ENCODE measurements at places on chromosomes 6 and 20.

GRCh38 chr20:23547613-23548012 is 20.7 kb downstream of the CST9L start:
- no peak for DNase-seq

- no peak for DNase-seq
Measured at GRCh38 chr20:48826069-48826468, 1.7 kb downstream of the PREX1 start.

- no peak for DNase-seq
Measured at GRCh38 chr6:3848380-3848779, 793 bp upstream of the FAM50B start.

DNA sequence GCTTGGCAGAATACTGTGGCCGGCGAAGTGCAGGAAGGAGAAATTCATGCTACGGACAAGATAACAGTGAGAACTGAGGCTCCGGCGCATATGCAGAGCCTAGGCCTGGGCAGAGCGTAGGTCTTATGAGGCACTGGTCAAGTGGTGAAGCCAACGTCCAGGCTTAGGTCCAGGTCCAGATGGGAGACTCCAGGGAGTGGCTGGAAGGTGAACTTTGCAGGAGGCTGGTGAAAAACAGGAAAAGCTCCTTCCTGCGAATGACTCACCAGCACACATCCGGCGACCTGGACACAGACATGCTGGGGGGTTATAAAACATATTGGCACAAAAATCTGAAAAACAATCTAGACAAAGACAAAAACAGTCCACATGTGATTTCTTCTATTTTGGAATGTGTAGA is 15.4 kb downstream of the C6orf141 start:
- DNase-seq, result no peak

GRCh38 chr6:41428996-41429421 is 93.6 kb downstream of the NCR2 start:
- no peak for DNase-seq

DNA sequence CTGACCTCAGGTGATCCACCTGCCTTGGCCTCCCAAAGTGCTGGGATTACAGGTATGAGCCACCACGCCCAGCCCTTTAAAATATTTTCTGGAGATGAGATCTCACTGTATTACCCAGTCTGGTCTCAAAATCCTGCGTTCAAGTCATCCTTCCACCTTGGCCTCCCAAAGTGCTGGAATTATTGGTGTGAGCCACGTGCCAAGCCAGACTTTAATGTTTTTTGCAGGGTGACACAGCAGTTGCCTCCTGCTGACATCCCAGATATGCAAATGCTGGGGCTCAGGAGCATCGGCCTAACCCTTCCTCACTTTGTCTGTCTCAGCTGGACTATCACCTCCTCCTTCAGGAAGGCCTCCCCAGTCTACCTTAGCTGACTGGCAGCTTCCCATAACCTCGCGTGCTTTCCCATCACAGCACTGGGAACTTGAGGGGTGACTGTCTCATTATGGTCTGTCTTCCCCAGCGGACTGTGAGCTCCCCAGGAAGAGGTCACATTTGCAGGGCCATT is 14.3 kb upstream of the ID1 start:
- no peak for DNase-seq

- no peak for DNase-seq
Measured at GRCh38 chr6:79864421-79864820, 82.9 kb downstream of the ELOVL4 start.

- no peak for DNase-seq
Measured at GRCh38 chr6:33927616-33928015, 123.8 kb upstream of the MLN start.

GRCh38 chr20:58544891-58545290 is 29.7 kb upstream of the APCDD1L start:
- DNase-seq, result no peak

- DNase-seq, result no peak
Measured at GRCh38 chr6:170176136-170176897, 114.6 kb downstream of the DLL1 start.

GRCh38 chr6:32461493-32461892 is 21.8 kb downstream of the HLA-DRA start:
- no peak for DNase-seq

DNA sequence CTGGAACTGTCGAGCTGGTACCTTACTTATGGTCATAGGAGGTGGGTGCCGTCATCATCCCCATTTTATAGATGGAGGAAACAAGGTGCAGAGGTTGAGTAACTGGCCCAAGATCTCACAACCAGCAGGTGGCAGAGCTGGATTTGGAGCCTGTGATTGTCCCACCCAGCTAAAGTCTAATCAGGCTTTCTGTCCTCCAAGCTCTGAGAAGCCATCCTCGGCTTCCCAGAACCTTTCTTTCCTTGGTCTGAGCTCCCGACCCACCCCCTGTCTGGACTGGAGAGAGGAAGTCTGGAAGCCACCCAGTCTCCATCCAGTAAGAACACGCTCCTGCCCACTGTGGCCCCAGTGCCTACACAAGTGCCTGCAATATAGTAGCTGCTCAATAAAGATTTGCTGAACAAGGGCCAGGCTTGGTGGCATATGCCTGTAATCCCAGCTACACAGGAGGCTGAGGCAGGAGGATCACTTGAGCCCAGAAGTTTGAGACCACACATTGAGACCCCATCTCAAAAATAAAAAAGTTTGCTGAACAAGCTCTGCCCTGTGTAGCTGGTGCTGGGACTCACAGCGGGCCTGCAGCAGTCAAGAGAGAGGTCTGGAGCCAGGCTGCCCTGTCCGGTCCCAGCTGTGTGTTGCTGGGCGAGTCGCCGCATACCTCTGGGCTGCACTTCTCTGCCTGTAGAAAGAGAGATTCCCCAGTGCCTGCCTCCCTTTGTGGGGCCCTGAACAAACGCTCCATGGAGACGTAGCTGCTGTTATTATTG is 32.5 kb upstream of the DLGAP4 start:
- no peak for DNase-seq

- DNase-seq, result no peak
Measured at GRCh38 chr6:72205500-72205899, 319.1 kb downstream of the RIMS1 start.

DNA sequence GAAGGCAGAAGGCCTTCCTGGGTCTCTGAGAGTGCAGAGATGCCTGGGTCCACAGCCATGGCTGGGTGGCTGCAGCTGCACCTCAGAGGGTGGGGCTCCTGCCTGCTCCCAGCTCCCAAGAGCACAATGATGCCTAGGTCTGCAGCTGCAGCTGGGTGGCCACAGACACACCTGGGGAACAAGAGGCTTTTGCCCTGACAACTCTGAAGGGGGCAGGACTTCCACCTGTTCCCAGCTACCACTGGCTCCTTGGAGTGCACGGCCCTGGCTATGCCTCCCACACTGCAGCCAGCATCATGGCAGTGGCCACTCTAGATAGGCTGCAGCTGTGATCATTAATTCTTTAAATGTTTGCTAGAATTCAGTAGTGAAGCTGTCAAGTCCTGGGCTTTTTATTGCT is 511.3 kb downstream of the ADGRB3 start:
- DNase-seq, result no peak

DNA sequence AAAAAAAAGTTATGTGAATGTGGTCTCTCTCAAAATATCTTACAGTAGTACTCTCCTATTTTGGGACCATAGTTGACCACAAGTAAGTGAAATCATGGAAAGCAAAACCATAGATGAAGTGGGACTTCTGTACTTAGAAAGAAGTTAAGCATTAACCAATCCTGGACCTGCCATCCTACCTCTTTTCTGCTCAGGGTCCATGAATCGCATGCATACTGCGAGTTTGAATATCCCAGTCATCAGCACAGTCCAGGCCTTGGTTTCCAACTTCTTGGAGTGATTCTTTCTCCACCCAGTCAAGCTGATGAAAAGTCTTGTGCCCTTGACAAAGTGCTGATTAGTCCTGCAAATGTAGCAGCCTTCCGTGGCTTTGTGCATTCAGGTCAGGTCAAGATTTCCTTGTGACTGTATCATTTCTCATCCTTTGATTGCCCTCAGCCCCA is 46.0 kb downstream of the RNF217 start:
- no peak for DNase-seq

DNA sequence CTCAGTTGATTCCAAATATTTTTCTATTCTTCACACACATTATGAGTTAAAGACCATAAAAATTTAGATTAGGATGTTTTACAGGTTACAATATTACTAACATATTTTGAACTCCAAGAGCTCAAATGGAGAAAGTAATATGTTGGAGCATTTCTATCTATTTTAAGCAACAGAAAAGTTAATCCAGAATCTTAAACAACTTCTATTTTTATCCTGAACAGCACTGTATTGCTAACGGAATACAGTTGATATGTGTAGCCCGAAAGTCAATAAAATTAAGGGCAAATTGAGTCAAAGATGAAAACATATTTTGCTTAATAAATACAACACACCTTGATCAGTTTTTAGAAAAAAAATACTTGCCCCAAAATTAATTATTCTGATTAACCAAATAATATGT is 97.4 kb downstream of the ME1 start:
- no peak for DNase-seq

GRCh38 chr6:12538881-12539357 is 177.6 kb upstream of the PHACTR1 start:
- no peak for DNase-seq

GRCh38 chr6:9499709-9500108 is 915.2 kb downstream of the TFAP2A start:
- no peak for DNase-seq

DNA sequence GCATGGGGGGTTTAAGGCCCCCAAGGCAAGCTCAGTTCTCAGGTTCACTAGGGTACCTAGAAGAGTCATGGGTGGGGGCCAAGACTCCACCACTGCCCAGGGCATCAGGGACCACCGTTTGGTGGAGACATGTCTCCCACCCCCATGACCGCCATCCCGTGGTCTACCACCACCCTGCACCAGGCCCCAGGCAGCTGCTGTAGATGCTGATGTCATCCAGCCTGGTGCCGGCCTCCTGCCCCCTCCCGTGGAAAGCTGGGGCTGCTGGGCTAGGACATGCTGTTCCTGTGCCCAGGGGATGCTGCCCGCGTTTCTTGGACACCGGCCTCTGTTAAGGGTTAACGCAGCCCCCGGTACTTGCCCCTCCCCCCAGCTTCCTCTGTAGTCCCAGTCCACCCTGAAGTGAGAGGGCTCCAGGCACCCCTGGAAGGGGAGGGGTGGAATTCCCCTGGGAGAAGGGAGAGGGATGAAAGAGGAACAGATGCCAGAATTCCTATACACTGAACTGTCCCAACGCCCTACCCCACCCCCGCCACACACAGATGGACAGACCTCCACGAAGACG is 587 bp downstream of the IP6K3 start:
- no peak for DNase-seq

- DNase-seq, result no peak
Measured at GRCh38 chr20:38799203-38799602, 6.3 kb upstream of the PPP1R16B start.

GRCh38 chr20:47620808-47621805 is 119.4 kb downstream of the NCOA3 start:
- DNase-seq, result no peak

DNA sequence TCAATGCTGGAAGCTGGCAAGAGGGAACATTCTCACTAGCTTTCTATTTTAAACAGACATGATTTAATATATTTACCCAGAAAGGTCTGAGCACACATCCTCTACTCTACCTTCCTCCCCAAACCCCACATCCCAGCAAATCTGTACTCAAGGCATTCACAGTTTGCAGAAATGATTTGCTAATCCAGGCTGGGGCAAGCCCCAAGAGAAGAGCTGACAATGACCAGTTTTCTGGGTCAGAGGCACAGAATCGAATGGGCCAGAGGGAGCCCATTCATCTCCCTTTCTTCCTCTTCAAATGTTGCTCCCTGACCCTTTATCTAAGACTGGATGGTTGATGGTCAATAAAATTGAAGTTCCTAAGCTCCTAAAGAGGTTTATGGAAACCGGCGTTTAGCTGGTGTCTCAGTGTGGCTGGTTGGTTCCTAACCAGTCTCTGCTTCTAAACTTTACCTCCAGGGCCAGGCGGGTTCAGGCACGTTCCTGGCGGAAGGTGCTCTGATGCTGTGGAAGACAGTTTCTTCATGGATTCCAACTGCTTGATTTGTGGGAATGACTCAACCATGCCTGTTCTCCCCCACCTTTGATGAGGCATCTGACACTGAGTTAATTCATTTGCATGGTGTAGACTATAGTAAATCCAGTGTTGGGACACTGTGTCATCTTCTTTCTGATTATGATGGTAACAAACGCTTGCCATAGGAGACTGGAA is 96.4 kb upstream of the IYD start:
- DNase-seq, result no peak

DNA sequence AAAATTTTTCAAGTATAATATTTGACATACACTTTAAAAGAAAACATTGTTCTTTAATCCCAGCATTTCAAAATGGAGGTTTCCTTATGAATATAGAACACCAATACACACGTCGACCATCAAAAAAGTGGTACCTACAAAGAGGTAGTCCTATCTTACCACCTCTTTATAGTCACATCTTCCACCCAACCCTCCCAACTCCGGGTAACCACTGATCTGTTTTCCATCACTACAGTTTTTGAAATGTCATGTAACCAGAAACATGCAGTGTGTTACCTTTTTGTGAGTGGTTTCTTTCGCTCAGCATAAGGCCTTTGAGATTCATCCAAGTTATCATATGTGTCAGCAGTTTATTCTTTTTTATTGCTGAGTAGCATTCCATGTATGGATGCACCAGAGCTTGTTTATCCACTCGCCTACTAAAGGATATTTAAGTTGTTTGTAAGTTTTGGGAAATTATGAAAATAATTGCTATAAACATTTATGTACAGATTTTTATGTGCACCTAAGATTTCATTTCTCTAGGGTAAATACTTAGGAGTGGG is 104.8 kb downstream of the ISM1 start:
- no peak for DNase-seq

DNA sequence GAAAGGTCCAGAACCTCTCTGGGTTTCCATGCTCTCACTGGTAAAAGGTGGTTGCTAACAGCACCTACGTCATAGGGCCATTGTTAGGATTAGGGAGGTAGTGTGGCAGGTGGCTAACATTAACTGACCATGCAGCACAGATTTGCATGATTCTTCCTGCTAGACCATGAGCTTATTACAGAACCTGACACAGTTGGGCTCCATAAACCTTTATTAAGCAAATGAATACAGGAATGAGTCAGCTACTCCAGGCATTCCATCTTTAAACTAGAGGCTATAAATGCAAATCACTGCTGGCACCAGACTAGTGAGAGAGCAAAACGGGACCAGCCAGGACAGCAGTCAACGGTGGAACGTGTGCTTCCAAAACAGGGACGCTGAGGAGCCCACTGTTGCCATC is 440.1 kb downstream of the PTPRT start:
- DNase-seq, result no peak
